ENCODE measurements at places on chromosomes 4 and X. TPM values are rescaled to one million over a fixed set of nuclear protein-coding genes. Genes with fewer than 3 reads are reported as not detected.

The RAB41 gene
- not detected for total RNA-seq

The SSX2 gene
- total RNA-seq = not detected

The HHIP gene
- 2.7 TPM for total RNA-seq

GRCh38 chr4:81472281-81473182 is 825 bp upstream of the RASGEF1B start:
- peaks cover 8% of the 10 kb centered on the region for H3K27me3 ChIP-seq
- peak overlapping the region; percentile 85 for H3K4me3 ChIP-seq
- DNase-seq = peak; percentile 42
- H3K27ac ChIP-seq = no peak overlapping the region
- peaks cover 2% of the 10 kb centered on the region for H3K36me3 ChIP-seq
- H3K4me1 ChIP-seq = no peaks in the 10 kb centered on the region

- H3K4me3 ChIP-seq = no peak overlapping the region
- H3K36me3 ChIP-seq = no peaks in the 10 kb centered on the region
- DNase-seq = no peak
- no peak overlapping the region for H3K27ac ChIP-seq
- peaks cover 5% of the 10 kb centered on the region for H3K4me1 ChIP-seq
Measured at GRCh38 chr4:24805067-24805466, 9.7 kb downstream of the SOD3 start.

- H3K4me3 ChIP-seq = peak overlapping the region; percentile 90
- peaks cover 90% of the 10 kb centered on the region for H3K27me3 ChIP-seq
- peak; percentile 59 for DNase-seq
- no peaks in the 10 kb centered on the region for H3K36me3 ChIP-seq
- H3K4me1 ChIP-seq = 0 out of 2 replicates have a peak, but pooled peaks cover 5% of the 10 kb centered on the region
Measured at GRCh38 chr4:112514647-112515197, 1.3 kb downstream of the NEUROG2 start.

- H3K27me3 ChIP-seq = no peaks in the 10 kb centered on the region
- no peak overlapping the region for H3K4me3 ChIP-seq
- no peak overlapping the region for H3K27ac ChIP-seq
Measured at GRCh38 chr4:14168919-14169318, 541.4 kb upstream of the BOD1L1 start.

DNA sequence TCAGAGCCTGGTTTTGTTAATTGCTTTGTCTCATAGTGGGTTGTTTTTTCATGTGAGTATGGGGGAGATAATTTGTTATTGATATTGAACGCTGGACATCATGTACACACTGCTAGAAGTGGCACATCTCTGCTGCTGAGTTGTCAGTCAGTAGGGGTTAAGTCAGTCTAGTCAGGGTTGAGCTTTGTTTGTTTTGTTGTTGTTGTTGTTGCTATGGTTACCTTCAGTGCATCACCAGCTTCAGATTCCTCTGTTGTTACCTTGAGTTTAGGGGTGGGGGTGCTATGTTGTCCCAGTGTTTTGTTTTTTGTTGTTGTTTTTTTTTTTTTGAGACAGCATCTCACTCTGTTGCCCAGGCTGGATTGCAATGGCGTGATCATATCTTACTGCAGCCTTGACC is 9.9 kb downstream of the YIPF6 start:
- H3K27ac ChIP-seq = peak overlapping the region; percentile 45
- H3K4me3 ChIP-seq = no peak overlapping the region
- peaks cover 11% of the 10 kb centered on the region for H3K36me3 ChIP-seq
- DNase-seq = no peak

GRCh38 chr4:185728893-185729292 is 83.1 kb downstream of the SORBS2 start:
- no peak for DNase-seq
- no peaks in the 10 kb centered on the region for H3K27me3 ChIP-seq
- H3K4me1 ChIP-seq = peaks cover 4% of the 10 kb centered on the region
- no peak overlapping the region for H3K27ac ChIP-seq
- peaks cover 9% of the 10 kb centered on the region for H3K36me3 ChIP-seq

DNA sequence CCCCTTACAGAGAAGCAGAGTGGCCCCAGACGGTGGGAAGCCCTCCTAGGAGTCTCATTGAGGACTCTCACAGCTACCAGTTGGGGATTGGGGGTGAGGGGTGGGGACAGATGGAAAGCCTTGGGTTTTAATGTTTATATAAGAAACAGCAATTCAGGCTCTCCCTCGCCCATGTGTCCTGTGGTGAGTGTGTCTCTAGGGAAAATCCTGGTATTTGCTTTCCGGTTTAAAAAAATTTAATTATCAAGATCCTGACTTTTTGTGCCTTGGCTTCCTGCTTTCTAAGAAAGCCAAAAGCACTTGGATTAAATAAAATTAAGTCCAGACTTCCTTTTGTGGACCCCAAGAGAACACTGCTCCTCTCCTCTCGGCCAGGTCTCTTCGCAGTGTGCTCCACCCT is 93.8 kb downstream of the SOWAHB start:
- H3K4me3 ChIP-seq = 0 out of 3 replicates have a peak overlapping the region, but pooled peaks have one; percentile 2
- H3K36me3 ChIP-seq = peaks cover 13% of the 10 kb centered on the region
- peaks cover 4% of the 10 kb centered on the region for H3K4me1 ChIP-seq
- DNase-seq = no peak
